ENCODE measurements at places on chromosomes 5 and 9. TPM values are rescaled to one million over a fixed set of nuclear protein-coding genes. Genes with fewer than 3 reads are reported as not detected.

Gene NDUFS4
- 214 TPM for total RNA-seq

Gene APBA1
- total RNA-seq, result 2.1 TPM

Gene RNF20
- total RNA-seq, result 64.4 TPM

Gene BTNL8
- not detected for total RNA-seq

Gene GARNL3
- total RNA-seq, result 13.6 TPM

Gene SLC6A19
- total RNA-seq, result not detected

Gene NRG2
- total RNA-seq, result 3.1 TPM

GRCh38 chr5:3301306-3301705 lies 294.3 kb upstream of the IRX1 start:
- DNase-seq, result no peak

DNA sequence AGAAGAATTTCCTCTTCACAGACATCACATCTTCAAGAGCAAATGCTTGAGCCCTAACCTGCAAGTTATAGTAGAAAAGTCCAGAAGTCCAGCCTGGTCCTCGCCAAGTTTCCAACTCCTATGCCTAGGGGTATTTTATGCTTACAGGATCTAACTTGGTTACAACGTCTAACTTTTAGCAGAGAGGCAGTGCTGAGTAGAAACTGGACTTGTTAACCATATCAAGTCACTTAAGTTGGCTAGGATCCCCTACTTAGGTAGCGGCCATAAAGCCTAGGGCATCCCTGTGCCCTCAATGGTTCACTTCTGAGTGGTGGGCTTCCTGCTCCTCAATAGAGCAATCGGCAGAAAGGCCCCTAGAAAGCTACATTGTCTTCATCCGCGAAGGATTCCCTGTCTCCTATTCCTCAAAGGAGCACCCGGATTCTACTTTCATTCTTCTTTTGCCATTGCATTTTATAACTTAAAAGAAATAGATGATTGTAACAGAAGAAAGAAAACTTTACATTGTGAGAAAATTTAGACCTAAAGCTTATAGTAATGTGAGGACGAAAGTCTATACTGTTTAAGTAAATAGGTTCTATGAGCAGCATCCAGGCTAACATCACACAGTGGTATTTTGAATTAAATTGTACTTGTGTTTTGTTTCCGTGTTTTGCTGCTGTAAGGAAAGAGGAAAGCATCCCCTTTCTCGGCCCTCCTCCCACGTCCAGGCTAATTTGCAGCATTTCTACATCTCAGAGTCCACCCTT lies 1.3 kb upstream of the MTAP start:
- DNase-seq, result no peak

DNA sequence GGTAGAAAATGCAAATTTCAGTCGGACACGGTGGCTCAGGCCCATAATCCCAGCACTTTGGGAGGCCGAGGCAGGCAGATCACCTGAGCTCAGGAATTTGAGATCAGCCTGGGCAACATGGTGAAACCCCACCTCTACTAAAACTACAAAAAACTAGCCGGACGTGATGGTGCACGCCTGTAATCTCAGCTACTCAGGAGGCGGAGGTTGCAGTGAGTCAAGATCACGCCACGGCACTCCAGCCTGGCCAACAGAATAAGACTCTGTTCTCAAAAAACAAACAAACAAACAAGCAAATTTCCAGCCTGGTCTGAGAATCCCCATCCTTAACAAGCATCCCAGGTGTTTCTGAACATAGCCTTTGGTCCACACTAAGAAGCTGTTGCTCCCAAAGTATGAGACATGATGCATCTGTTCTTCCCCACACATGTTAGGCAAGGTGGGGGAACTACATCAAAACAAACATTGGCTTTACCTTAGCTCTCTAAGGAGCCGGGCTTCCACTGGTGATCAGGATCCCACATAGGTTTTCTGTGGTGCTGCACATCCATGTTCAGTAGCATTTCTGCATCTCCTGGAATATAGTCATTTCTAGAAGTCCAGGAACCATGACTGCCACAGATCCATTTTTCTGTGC lies 92.5 kb upstream of the DMRT1 start:
- DNase-seq, result no peak

GRCh38 chr9:120873512-120873911 lies 3.5 kb downstream of the PHF19 start:
- no peak for DNase-seq

DNA sequence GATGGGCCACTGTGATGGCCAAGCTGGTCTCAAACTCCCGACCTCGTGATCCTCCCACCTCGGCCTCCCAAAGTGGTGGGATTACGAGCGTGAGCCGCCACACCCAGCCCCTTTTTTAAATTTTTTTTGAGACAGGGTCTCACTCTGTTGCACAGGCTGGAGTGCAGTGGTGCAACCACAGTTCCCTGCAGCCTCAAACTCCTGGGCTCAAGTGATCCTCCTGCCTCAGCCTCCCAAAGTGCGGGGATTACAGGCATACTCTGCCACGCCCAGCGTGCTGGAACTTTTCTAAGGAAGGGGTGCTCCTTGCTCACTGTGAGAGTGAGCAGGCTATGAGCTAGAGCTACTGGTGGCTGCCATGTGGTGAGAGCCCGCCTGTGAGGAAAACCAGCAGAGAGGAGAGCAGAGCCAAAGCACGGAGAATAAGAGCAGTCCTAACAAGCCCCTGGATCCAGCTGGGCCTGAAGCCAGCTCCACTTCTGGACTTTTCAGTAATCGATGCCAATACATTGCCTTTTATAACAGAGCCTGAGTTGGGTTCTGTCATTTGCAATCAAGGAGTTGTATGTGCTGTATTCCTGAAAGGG lies 75.5 kb upstream of the UNC5A start:
- no peak for DNase-seq

- DNase-seq, result no peak
Measured at GRCh38 chr9:116115761-116116353, 37.7 kb upstream of the PAPPA start.

DNA sequence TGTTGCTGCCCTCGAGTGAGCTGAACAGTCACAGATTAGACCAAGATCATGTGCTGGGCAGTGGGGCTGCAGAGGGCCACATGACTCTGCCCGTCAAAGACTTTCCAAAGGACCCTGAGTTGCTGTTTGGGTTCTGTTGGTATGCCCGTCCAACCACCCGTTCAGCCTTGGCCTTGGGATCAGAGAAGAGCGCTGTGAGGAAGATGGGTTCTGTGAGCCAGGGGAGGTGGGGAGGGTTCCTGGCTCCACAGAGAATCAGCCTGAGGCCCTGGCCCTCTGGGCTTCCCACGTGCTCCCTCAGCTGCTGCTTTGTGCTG lies 72.6 kb downstream of the RGS3 start:
- DNase-seq, result no peak

DNA sequence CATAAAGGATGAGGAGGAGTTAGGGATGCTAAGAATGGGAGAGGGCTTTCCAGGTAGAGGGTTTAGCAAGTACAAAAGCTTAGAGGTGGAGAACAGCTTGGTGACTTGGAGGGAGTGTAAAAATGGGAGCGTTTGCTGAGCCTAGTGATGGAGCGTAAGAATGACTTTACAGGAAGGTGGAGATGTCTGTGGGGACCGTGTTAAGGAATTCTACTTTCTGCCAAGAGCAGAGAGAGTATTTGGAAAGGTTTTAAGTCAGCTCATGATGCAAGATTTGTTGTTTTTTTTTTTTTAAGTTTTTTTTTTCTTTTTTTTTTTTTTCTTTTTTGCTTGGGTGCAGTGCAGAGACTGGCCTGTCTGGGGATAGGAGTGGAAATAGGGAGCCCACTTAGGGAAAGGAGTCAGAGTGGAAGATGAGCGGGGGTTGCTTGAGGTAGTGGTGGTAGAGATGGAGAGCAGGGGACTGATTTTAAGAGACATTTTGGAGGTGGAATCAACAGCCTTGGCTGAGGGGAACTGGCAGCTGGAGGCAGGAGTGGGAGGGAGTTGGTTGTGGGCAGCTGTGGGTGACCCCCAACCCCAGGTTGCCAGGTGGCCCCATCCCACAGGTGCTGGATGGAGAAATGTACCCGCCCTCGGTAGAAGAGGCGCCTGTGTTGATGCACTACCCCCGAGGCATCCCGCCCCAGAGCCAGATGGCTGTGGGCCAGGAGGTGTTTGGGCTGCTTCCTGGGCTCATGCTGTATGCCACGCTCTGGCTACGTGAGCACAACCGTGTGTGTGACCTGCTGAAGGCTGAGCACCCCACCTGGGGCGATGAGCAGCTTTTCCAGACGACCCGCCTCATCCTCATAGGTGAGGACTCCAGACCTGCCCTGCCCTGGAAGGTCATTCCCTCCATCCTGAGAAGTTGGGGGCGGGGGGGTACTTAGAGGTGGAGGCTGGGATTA lies 12.4 kb downstream of the PTGS1 start:
- DNase-seq, result no peak

Measured in heart right ventricle (tissue), 16 donors.